NCI-H146 (cell line): ENCODE measurements at places on chromosomes 11 and 22.

- DNase-seq, result no peak
Observed at GRCh38 chr11:134330611-134331353, 1.0 kb upstream of the GLB1L2 start.

DNA sequence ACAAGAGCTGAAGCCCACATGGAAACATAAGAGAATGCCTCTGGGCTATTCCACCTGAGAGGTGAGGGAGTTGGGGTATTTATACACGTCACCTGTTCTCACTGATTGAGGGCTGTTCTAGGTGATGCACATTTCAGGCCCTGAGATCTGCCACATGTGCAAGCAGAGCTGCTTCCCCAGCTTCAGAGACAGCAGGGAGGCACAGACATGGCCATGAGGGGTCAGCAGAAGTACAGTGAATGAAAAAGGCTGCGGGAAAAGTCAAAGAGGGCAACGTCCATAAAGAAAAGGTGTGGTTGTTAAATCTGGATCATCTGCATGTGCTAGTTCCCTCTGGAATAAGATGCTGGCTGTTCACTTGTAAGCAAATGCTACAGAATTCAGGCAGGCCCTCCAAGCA lies 75.4 kb downstream of the GAB4 start:
- no peak for DNase-seq

- DNase-seq, result no peak
Observed at GRCh38 chr22:25367756-25368155, 148.3 kb downstream of the CRYBB2 start.

- DNase-seq, result peak; percentile 35
Observed at GRCh38 chr11:62545437-62546243, 966 bp downstream of the AHNAK start.

DNA sequence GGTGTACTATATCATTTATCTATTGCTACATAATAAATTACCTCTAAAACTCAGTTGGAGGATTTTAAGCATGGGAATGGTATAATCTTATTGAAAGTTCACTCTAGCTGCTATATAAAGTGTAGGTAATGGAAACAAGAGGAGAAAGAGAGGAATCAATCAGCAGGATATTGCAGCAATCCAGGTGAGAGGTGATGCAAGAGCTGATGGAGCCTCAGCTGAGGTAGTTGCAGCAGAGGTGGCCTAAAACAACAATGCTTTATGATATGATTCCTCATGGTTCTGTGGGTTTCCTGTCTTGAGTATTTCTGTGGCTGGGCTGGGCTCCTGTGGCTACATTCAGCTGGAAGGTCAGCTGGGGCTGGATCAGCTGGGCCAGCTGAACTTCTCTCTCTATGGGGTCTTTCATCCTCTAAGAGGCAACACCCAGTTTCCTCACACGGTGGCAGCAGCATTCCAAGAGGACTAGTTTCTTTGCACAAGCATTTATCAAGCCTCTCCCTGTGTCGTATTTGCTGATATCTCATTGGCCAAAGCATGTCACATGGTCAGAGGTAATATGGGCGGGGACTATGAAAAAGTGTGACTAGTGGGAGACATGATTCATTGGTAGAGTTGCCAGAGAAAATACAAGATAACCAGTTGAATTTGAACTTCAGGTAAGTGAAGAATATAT lies 135.4 kb upstream of the LARGE1 start:
- DNase-seq, result peak; percentile 16

DNA sequence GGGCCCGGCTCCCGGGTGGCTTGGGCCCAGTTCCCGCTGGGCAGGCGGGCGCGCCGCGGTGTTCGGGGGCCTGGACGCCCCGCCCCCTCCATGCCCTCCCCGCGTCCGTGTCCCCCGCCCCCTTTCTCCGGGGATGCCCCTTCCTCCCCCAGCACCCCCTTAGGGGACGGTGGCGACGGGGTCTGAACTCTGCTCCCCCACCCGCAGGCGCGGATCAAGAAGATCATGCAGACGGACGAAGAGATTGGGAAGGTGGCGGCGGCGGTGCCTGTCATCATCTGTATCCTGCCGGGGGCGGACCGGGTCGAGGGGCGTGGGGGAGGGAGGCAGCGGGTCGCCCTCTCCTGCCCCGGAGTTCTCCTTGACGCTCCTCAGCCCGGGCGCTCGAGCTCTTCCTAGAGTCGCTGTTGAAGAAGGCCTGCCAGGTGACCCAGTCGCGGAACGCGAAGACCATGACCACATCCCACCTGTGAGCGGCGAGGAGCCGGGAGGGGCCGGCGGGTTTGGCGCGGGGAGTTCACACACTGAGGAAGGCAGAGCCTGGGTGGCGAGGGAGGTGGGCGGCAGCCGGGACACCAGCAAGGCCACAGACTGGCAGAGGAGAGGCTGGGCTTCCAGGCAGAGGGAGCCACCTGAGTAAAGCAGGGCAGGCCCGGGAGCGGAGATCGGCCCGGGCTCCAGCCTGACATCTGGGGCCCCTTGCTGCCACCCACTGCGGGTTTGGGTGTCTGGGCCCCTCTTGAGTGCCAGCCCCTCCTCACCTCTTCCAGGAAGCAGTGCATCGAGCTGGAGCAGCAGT lies 546 bp downstream of the DRAP1 start:
- peak; percentile 54 for DNase-seq

DNA sequence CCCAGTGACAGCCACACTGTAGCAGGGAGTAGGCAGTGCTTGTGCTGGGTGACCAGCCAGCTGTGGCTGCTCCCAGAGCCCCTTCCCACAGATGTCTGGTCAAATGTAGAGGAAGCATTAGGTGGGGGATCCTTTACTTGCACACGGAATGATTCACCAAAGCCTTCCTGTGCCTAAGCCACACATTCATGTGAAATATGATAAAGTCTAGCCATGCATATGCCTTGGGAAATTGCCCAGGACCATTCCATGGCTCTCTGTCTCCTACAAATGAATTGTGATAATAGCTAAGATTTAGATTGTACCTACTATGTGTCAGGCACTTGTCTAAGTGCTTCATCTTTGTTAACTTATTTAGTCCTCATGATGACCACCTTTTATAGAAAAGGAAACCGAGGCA lies 217.5 kb upstream of the E2F8 start:
- DNase-seq, result no peak

DNA sequence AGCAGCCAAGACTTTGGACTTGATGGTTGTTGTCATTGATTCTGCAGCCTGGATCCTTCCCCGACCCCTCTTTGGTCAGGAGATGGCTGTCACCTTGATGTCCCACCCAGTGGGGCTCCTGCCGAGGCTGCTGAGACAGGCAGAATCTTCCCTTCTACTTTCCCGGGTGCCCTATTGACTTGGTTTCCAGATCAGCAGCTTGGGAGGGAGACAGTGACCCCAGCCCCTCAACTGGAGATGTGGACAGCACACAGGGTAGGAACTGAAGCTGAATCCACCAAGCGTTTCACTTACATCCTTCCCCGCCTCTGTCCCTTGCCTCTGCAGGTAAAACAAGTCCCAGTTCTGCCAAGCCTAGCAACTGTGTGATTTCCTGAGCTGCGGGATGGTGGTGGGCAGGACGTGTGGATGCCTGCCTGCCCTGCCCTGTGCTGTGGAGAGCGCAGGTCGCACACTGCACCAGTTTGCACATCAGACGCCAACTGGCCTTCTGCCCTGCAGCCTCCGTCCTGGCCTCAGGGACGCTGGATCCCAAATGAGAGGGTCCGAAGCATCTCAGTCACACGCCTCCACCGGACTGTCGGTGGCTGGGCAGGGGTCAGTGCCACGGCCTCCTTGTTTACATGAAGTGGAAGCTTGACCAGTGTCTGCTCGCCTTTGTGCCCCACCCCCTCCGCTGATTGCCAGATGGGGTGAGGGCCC lies 34.6 kb downstream of the FAM83F start:
- no peak for DNase-seq

- DNase-seq, result no peak
Observed at GRCh38 chr11:121086866-121087265, 14.2 kb upstream of the TECTA start.

DNA sequence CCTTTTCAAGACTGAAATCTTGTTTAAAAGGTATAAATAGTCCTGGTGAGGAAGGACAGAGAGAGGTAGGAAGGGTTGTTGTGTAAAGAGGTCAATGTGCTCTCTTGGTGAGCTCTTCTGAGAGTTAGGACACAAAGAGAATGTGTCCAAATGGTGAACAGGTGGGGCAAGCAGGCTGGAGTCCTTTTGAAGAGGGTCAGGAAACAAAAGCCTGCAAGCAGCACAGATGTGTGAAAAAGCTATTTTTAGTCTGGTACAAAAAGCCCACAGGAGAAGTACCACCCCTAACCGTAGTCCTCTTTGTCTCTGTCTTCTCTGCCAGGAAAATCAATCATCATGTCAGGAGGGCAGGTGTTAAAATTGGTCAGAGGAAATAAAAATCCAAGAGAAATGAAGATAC lies 54.4 kb upstream of the SYN3 start:
- peak; percentile 97 for DNase-seq

- no peak for DNase-seq
Observed at GRCh38 chr11:113496026-113496651, 20.9 kb upstream of the DRD2 start.

- DNase-seq, result no peak
Observed at GRCh38 chr11:79336797-79337517, 103.9 kb downstream of the TENM4 start.

GRCh38 chr11:14518820-14519219 lies 1.4 kb downstream of the PSMA1 start:
- DNase-seq, result no peak

- DNase-seq, result no peak
Observed at GRCh38 chr11:8020244-8020597, 33.1 kb downstream of the EIF3F start.
